ENCODE measurements at places on chromosomes 1 and 21.

GRCh38 chr1:234584420-234584805 is 25.6 kb downstream of the IRF2BP2 start:
- no peaks in the 10 kb centered on the region for H3K4me1 ChIP-seq
- DNase-seq = no peak
- H3K27ac ChIP-seq = no peak overlapping the region
- no peaks in the 10 kb centered on the region for H3K36me3 ChIP-seq
- H3K4me3 ChIP-seq = no peak overlapping the region

DNA sequence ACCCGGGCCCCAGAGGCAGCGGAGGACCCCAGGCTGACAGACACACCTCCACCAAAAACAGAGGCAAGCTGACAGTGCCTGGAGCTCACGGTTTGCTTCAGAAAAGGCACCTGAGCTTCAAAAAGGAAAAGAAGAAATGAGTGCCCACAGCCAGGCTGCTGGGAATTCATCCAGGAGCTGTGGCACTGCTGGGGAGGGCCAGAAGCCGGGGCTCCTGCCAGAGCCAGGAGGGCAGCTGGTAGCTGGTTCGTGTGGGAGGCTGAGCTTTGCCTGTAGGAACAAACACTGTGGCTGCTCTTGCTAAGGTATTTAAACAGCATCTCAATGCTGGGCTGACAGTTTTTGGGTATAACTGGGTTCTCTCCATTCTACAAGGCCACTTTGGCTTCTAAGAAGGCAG is 19.5 kb downstream of the KCNJ6 start:
- H3K4me3 ChIP-seq = no peak overlapping the region
- H3K36me3 ChIP-seq = no peaks in the 10 kb centered on the region
- no peak for DNase-seq
- H3K27ac ChIP-seq = no peak overlapping the region
- H3K27me3 ChIP-seq = peaks cover 5% of the 10 kb centered on the region

- no peak for DNase-seq
- H3K27ac ChIP-seq = no peak overlapping the region
- H3K27me3 ChIP-seq = no peaks in the 10 kb centered on the region
- no peaks in the 10 kb centered on the region for H3K36me3 ChIP-seq
- H3K4me1 ChIP-seq = no peaks in the 10 kb centered on the region
- no peak overlapping the region for H3K4me3 ChIP-seq
Observed at GRCh38 chr1:191366686-191367085, 791.6 kb upstream of the RGS18 start.

- no peak for DNase-seq
- H3K4me3 ChIP-seq = no peak overlapping the region
- H3K36me3 ChIP-seq = no peaks in the 10 kb centered on the region
Observed at GRCh38 chr1:43499898-43500297, 30.8 kb upstream of the PTPRF start.

DNA sequence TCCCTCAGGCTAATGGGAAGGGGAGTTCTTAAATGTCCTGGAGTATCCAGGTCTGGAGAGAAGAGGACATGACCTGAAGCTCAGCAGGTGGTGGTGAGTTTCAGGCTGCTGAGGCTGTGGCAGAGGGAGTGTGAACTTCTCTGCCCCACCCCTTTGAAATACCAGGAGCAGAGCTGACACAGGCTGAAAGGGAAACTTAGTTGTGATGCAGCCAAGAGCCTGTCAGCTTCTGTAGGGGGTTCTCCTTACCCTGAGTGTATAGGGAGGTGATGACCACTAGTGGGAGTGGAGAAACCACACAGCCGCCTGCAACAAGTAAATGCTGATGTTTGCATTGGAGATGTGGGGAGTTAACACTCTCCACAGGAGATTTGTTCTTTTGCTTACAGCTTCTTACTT is 152.3 kb downstream of the FCRL5 start:
- H3K4me3 ChIP-seq = no peak overlapping the region
- peaks cover 11% of the 10 kb centered on the region for H3K4me1 ChIP-seq
- no peak overlapping the region for H3K27ac ChIP-seq
- no peaks in the 10 kb centered on the region for H3K27me3 ChIP-seq

- H3K27me3 ChIP-seq = no peaks in the 10 kb centered on the region
- peak; percentile 28 for DNase-seq
- H3K4me1 ChIP-seq = no peaks in the 10 kb centered on the region
- no peak overlapping the region for H3K4me3 ChIP-seq
- no peaks in the 10 kb centered on the region for H3K36me3 ChIP-seq
Observed at GRCh38 chr1:159250638-159251216, 46.1 kb downstream of the ACKR1 start.

DNA sequence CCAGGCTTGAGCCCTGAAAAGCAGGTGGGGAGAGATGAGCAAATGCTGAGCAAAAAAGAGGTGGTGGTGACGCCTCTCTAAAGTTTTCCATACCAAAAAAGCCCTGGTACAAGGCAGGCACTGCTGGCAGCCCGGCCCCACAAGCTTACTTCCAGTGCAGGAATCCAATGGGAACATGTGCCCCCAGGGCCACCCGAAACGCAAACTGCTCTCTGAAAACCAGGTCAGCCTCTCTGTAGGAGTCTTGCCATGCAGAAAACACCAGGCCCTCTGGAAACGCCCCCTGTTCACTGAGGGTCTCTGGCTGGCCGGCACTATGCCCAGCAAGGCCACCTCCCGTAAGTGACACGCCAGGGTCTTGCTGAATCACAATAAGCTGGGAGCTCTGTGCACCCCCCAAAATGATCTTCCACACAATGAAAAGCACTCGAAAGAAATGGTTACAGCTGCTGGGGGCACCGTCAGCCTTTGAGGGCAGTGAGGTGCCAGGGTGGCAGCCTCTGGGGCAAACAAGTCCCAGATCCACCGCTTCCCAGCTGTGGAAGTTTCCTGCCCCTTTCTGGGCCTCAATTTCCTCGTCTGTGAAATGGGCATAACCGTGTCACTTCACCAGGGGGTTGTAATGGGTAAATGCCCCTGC is 170.5 kb downstream of the TOMM20 start:
- no peaks in the 10 kb centered on the region for H3K36me3 ChIP-seq
- no peaks in the 10 kb centered on the region for H3K27me3 ChIP-seq
- no peak overlapping the region for H3K4me3 ChIP-seq
- H3K4me1 ChIP-seq = peaks cover 33% of the 10 kb centered on the region
- no peak overlapping the region for H3K27ac ChIP-seq

DNA sequence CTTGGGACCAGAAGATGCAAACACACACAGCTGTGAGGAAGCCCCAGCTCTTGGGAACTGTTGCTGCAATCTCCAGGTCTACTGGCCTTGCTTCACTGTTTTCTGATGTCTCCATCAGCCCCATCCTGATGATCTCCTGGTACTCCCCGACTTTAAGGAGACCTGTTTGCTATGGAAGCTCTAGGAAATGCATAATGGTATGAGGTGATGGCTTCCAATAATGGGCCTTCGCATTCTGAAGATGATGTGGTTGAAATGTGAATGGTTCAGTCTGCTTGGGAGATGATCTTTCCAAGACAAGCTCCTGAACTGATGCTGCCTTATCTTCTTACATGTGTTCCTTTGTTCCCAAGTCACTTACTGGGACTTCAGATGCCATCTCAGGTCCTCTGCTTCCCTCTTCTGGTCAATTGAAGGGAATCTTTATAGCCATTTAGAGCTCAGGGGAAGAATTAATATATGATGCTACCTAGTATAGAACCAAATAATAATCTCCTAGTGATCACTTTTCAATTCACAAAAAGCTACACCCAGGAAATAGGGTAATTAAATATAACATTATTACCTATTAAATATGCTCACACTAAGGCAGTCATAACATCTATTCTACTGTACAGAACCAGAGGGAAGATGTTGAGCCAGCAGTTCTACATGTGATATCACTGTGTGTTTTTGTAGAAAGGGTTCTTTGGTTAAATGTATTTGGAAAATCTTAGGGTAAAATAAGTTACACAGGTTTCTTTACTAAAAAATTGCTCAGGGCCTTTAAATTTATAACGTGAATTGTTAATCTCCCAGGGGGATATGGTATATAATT is 73.9 kb upstream of the VTCN1 start:
- no peak overlapping the region for H3K4me3 ChIP-seq
- no peak overlapping the region for H3K27ac ChIP-seq
- H3K4me1 ChIP-seq = no peaks in the 10 kb centered on the region
- H3K36me3 ChIP-seq = no peaks in the 10 kb centered on the region
- H3K27me3 ChIP-seq = peaks cover 1% of the 10 kb centered on the region

DNA sequence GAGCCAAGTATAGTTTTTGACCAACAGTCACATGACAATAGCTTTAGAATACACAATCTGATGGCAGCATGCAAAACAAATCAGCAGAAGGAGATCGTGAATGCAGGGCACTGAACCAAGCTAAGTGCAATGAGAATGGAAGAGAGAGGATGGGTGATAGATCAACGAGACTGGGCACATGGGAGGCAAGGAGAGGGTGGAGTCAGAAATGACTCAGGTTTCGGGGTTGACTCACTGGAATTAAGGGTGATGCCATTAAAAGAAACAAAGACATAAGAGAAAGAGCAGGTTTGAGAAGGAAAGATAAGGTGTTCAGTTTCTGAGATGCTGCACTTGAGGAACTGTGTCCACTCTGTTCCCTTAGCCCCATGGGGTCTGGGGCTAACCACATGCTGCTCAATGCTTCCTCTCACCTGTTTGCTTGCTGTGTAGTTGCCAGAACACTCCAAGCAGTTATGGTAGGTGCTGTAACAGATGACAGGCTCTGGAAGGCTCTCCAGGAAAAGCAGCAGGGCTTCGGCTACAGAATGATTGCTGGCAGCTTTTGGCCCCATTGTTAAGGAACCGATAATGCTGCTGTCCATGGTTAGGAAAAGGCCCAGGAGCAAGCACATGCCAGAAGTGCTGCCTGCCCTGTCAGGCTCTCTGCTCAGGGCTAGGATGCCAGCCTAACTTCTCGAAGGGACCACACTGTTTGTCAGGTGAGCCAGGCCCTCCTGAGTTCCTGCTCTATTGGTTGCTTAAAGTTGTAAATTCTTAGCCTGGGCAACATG is 6.1 kb upstream of the MTF1 start:
- peaks cover 9% of the 10 kb centered on the region for H3K36me3 ChIP-seq
- no peak overlapping the region for H3K27ac ChIP-seq
- no peaks in the 10 kb centered on the region for H3K27me3 ChIP-seq
- H3K4me3 ChIP-seq = no peak overlapping the region
- no peak for DNase-seq
- no peaks in the 10 kb centered on the region for H3K4me1 ChIP-seq

DNA sequence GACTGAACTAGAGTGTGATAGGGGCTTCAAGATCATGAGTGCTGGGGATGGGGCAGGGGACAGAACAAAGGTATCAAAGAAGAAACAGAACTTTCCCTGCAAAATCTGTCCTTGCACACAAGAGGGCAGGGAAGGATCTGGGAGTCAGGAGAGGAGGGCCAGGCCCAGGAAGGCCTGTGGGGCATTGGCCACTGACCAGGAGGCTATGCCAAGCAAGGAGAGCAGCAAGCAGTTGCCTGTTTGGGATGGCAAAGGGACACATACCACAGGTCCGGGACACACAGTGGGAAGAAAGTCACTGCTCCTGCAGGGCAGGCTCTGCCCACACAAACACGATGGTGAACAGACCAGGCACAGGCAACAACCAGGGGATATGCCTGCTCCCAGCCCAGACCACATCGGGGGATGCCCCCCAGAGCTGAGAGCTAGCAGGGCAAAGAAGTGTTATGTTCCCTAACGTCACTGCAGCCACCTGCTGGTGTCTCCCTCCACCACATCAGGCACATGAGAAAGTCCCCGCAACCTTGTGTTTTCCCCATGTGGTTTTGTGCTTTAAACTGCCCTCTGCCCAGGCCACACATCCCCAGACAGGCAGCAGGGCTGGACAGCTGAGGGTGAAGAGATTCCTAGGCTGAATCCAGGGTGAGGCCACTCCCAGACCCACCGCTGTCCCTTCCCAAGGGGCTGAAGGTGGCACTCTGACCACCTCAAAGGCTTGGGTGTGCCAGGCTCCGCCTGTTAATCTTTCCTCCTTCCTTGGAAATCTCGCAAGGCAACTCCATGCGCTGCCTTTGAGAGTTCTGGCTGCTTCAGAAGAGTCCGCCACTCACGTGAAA is 53.6 kb downstream of the KIF21B start:
- no peaks in the 10 kb centered on the region for H3K36me3 ChIP-seq
- H3K4me1 ChIP-seq = no peaks in the 10 kb centered on the region
- H3K27me3 ChIP-seq = peaks cover 1% of the 10 kb centered on the region
- no peak overlapping the region for H3K4me3 ChIP-seq
- no peak for DNase-seq
- H3K27ac ChIP-seq = no peak overlapping the region

DNA sequence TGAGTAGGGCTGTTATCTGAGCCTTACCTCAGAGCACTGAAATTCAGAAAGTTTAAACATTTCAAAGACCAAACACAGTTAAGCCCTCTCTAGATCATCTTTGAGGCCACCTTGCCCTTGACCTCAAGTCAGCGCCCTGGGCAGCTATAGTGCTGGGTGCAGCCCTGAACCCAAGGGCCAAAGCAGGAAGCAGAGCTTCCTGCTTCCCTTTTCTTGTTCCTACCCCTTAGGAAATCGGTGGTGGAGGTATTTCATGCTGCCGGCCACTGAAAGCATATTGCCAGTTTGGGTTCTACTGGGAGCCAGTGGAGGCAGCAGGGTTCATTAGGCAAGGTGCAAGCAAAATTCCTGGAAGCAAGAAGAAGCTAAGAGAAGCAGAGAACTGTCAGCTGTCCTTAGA is 26.1 kb downstream of the CD244 start:
- no peaks in the 10 kb centered on the region for H3K36me3 ChIP-seq
- H3K4me1 ChIP-seq = no peaks in the 10 kb centered on the region
- DNase-seq = no peak
- no peak overlapping the region for H3K27ac ChIP-seq

DNA sequence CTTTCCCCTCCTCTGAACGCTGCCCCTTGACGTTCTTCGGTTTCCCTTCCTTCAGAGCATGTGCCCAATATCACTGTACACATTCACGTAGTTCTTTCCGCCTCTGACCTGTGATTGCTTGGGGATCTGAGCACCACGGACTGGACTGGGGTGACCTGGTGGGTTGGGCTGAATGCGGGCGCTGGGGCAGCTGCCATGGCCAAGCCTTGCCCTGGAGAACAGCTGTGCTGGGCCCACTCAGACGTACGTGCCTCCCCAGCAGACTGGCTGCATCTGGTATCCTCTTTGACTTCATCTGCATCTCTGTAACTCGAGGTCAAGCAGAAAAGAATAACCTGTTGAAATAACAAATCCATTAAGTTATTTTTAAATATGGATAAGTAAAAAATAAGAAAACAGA is 35.1 kb upstream of the DISC1 start:
- no peak for DNase-seq
- no peaks in the 10 kb centered on the region for H3K27me3 ChIP-seq
- no peaks in the 10 kb centered on the region for H3K4me1 ChIP-seq
- H3K4me3 ChIP-seq = no peak overlapping the region
- H3K27ac ChIP-seq = no peak overlapping the region
- H3K36me3 ChIP-seq = no peaks in the 10 kb centered on the region
